ENCODE measurements at places on chromosomes 3 and 15. TPM values are rescaled to one million over a fixed set of nuclear protein-coding genes. Genes with fewer than 3 reads are reported as not detected.

PSTPIP1 gene
- total RNA-seq = 125 TPM

CHST13 gene
- total RNA-seq = not detected

DNA sequence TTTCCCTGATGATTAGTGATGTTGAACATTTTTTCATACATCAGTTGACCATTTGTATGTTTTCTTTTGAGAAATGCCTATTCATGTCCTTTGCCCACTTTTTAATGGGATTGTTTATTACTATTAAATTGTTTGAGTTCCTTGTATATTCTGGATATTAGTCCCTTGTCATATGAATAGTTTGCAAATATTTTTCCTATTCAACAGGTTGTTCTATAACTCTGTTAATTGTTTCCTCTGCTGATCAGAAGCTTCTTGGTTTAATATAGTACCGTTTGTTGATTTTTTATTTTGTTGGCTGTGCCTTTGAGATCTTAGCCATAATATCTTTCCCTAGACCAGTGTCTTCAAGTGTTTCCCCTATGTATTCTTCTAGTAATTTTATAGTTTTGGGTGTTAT is 189.0 kb upstream of the RARB start:
- H3K36me3 ChIP-seq = no peaks in the 10 kb centered on the region
- H3K27me3 ChIP-seq = no peaks in the 10 kb centered on the region
- DNase-seq = no peak
- no peak overlapping the region for H3K4me3 ChIP-seq
- H3K27ac ChIP-seq = no peak overlapping the region

DNA sequence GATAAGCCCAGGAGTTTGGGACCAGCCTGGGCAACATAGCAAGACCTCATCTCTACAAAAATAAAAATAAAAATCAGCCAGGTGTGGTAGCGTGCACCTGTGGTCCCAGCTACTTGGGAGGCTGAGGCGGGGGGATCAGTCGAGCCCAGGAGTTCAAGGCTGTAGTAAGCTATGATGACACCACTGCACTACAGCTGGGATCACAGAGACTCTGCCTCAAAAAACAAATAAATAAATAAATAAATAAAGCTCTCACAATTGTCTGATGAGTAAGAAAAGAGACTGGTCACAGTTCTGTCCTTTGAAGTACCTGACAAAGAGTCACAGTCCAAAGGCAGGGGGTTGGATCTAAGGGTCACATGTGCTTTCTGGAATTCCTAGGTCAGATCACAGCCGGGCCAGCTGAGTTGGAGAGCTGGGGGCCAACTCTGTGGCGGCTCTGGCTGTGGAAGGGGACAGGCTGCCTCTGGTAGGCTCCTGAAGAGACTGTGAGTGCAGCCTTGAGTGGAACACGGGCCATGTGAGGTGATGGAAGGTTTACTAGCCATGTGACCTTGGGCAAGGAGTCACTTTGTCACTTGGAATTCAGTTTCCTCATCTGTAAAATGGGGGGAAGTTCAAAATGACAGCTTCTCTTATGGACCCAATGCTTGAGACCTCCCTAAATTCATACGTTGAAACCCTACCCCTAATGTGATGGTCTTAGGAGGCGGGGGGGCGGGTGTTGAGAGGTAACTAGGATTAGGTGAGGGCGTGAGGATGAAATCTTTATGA is 47.2 kb downstream of the WHAMM start:
- no peak overlapping the region for H3K4me3 ChIP-seq
- DNase-seq = no peak
- no peak overlapping the region for H3K27ac ChIP-seq
- H3K27me3 ChIP-seq = no peaks in the 10 kb centered on the region
- peaks cover 9% of the 10 kb centered on the region for H3K4me1 ChIP-seq
- no peaks in the 10 kb centered on the region for H3K36me3 ChIP-seq

DNA sequence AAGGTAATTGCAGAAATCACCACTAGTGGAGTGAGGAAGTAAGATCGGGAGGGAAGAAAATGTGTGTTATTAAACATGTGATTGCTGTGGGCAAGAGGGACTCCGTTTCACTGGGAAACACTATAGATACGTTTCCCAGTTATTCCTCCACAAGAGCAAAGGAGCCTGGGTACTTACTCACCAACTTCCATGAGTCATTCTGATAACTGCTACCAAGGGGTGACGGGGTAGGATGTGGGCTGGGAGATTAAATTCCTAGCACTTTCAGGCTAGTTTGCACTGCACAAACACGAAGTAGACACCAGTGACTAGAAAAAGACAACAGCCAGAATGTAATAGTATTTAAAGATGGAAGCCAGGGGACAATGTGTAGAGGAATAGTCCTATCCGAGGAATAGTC is 812.9 kb upstream of the CFAP20DC start:
- peaks cover 25% of the 10 kb centered on the region for H3K4me1 ChIP-seq
- H3K4me3 ChIP-seq = no peak overlapping the region
- DNase-seq = no peak
- H3K36me3 ChIP-seq = peaks cover 38% of the 10 kb centered on the region

GRCh38 chr3:156768390-156768789 is 57.8 kb upstream of the LEKR1 start:
- no peak overlapping the region for H3K27ac ChIP-seq
- H3K4me1 ChIP-seq = no peaks in the 10 kb centered on the region
- peaks cover 2% of the 10 kb centered on the region for H3K27me3 ChIP-seq
- no peak overlapping the region for H3K4me3 ChIP-seq

- no peak overlapping the region for H3K4me3 ChIP-seq
- H3K36me3 ChIP-seq = no peaks in the 10 kb centered on the region
- DNase-seq = no peak
- H3K4me1 ChIP-seq = peaks cover 30% of the 10 kb centered on the region
These were observed 392.7 kb upstream of the TBL1XR1 start for GRCh38 chr3:177589911-177590381.

- no peaks in the 10 kb centered on the region for H3K36me3 ChIP-seq
- H3K27me3 ChIP-seq = no peaks in the 10 kb centered on the region
- H3K27ac ChIP-seq = no peak overlapping the region
- no peaks in the 10 kb centered on the region for H3K4me1 ChIP-seq
- DNase-seq = no peak
These were observed 39.7 kb upstream of the MLF1 start for GRCh38 chr3:158531334-158531733.

CLRN1 gene
- total RNA-seq = not detected

DNA sequence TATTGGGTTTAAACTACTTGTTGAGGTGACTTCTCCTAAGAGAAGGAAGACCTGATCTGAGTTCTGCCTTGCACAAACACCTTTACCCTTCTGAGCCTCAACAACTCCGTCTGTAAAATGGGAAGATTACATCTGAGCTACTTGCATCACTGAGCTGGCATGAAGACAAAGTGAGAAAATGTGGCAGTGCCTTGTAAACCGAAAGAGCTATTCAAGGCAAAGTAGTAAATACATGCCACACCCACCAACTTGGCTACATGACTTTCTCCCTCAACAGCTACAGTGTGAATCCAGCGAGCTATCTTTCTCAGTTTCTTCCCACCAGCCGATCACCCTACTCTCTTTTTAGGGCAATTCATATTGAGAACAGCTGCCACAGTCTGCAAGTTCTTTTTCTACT is 148.3 kb downstream of the FOXB1 start:
- DNase-seq = no peak
- H3K4me3 ChIP-seq = no peak overlapping the region
- H3K27ac ChIP-seq = no peak overlapping the region
- H3K4me1 ChIP-seq = peaks cover 13% of the 10 kb centered on the region

GRCh38 chr3:120119846-120120510 is 25.7 kb upstream of the GSK3B start:
- no peaks in the 10 kb centered on the region for H3K4me1 ChIP-seq
- H3K4me3 ChIP-seq = no peak overlapping the region

GRCh38 chr3:53823956-53824657 is 22.1 kb downstream of the CHDH start:
- no peak overlapping the region for H3K4me3 ChIP-seq
- H3K27ac ChIP-seq = no peak overlapping the region
- no peaks in the 10 kb centered on the region for H3K27me3 ChIP-seq
- no peak for DNase-seq

GRM7 gene
- total RNA-seq = not detected

DNA sequence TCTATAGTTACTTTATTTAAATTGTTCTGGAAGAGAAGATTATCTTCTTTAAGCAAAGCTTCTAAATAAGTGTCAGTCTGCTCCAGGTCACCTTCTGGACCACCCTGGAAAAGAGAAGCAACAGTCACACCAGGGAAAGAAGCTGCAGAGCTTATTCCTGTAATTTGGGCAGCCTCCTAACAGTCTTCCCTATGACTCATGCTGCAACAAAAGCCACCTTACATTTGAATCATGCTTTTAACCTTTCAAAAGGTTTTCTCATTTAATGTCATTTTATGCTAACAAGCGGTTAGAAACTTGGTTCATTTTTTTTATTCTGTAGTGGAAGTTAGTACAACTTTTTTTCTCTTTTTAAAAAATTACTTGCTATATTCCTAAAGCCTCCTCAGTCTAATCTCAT is 5.3 kb upstream of the GUCA1C start:
- no peak for DNase-seq
- H3K27ac ChIP-seq = no peak overlapping the region
- H3K36me3 ChIP-seq = no peaks in the 10 kb centered on the region
- peaks cover 14% of the 10 kb centered on the region for H3K4me1 ChIP-seq
- H3K27me3 ChIP-seq = peaks cover 8% of the 10 kb centered on the region
- H3K4me3 ChIP-seq = no peak overlapping the region

CLDN16 gene
- not detected for total RNA-seq

DNA sequence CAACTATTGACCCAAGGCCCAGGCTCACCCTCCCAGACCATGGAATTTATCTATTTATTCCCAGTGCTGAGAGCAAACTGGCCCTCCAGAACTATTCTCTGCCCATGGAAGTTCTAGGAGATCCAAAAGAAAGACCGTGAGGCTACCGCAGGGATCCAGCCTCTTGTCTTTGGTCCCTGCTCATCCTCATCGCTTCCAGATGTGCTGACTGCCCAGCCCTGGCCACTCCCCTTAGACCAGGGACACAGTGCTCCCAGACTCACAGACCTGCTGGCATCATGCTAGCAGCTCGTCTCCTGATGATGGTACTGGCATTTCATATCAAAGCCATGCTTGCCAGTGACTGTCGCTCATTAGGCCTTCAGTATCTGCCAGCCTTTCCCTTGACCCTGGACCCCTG is 405.7 kb upstream of the PPP2R3A start:
- no peak overlapping the region for H3K4me3 ChIP-seq
- no peaks in the 10 kb centered on the region for H3K36me3 ChIP-seq
- H3K27ac ChIP-seq = no peak overlapping the region
- H3K27me3 ChIP-seq = no peaks in the 10 kb centered on the region
- no peaks in the 10 kb centered on the region for H3K4me1 ChIP-seq

DNA sequence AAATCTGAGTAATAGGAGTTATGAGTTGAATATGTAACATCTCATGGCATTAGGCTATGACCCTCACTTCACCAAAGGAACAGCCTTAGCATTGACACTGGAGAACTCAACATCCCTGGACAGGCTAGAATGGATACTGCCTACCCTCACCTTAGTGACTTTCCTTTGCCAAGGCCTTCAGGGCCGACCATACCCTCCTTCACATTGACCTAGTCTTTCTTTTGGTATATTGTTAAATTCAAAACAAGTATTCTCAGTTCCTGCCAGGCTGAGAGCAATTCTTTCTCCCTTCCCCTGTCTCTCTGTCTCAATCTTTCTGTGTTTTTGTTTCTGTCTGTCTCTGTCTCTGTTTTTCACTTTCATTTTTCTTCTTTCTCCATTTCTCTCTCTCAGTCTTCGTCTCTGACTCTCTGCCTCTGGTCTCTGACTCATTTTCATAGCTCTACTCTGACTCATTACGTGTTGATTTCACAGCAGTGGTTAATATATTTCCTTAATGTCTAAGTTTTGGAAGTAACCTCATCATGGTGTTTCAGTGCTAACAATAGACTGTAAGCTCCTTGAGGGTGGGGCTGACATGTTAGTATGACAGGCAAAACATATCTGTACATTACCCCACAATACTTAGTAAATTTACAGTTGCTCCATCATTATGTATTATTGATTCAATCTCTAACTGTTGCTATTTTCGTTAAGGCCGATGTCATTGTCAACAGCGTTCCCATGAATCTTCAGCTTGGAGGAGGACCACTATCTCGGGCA is 32.5 kb downstream of the PARP15 start:
- H3K4me1 ChIP-seq = peaks cover 24% of the 10 kb centered on the region
- peak overlapping the region; percentile 85 for H3K27ac ChIP-seq
- peak; percentile 27 for DNase-seq
- no peaks in the 10 kb centered on the region for H3K27me3 ChIP-seq
- peaks cover 34% of the 10 kb centered on the region for H3K36me3 ChIP-seq

GRCh38 chr3:65672871-65673815 is 365.6 kb downstream of the MAGI1 start:
- H3K27ac ChIP-seq = no peak overlapping the region
- peaks cover 2% of the 10 kb centered on the region for H3K27me3 ChIP-seq
- H3K4me3 ChIP-seq = no peak overlapping the region
- no peaks in the 10 kb centered on the region for H3K36me3 ChIP-seq
- H3K4me1 ChIP-seq = no peaks in the 10 kb centered on the region

- no peak overlapping the region for H3K27ac ChIP-seq
- no peaks in the 10 kb centered on the region for H3K36me3 ChIP-seq
- peak overlapping the region; percentile 71 for H3K4me3 ChIP-seq
- H3K4me1 ChIP-seq = peaks cover 37% of the 10 kb centered on the region
These were observed 615 bp downstream of the HES1 start for GRCh38 chr3:194136519-194137007.

HDC gene
- 0.32 TPM for total RNA-seq

- no peak overlapping the region for H3K27ac ChIP-seq
- H3K4me3 ChIP-seq = no peak overlapping the region
- DNase-seq = no peak
- H3K36me3 ChIP-seq = no peaks in the 10 kb centered on the region
These were observed 412.9 kb downstream of the VGLL3 start for GRCh38 chr3:86578071-86578470.

DNA sequence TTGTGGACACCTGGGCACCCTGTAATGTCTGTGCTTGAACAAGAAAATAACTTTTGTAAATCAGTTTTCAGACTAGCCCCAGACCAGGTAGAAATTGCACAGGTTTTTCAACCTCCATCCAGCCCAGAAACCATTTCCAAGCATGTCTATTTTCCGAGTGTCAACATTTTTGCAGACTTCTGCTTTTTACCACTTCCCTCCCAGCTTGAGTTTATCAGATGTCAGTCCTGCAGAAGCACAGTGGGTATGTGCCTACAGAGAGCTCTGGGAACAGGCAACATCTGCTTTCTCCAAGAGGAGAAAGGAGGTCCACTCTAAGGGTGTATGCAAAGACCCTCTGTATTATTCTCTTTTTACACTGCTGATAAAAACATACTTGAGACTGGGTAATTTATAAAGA is 83.9 kb downstream of the LRRK1 start:
- H3K4me3 ChIP-seq = no peak overlapping the region
- H3K4me1 ChIP-seq = peaks cover 10% of the 10 kb centered on the region
- no peak for DNase-seq
- no peaks in the 10 kb centered on the region for H3K36me3 ChIP-seq
- no peak overlapping the region for H3K27ac ChIP-seq
